ENCODE measurements at places on chromosomes 1 and 21. TPM values are rescaled to one million over a fixed set of nuclear protein-coding genes. Genes with fewer than 3 reads are reported as not detected.

GRCh38 chr1:40717955-40718354 is 26.5 kb downstream of the NFYC start:
- ATAC-seq = no peak

- ATAC-seq = no peak
Measured at GRCh38 chr1:208154040-208154439, 90.1 kb downstream of the PLXNA2 start.

The EXO1 gene
- total RNA-seq = 13.0 TPM

- peak; percentile 34 for ATAC-seq
Measured at GRCh38 chr1:44239961-44240371, 26.7 kb downstream of the DMAP1 start.

The WDTC1 gene
- 40.4 TPM for total RNA-seq

The ZSCAN20 gene
- 10.4 TPM for total RNA-seq

GRCh38 chr1:197339106-197340060 is 71.3 kb downstream of the CRB1 start:
- no peak for ATAC-seq

The IL6R gene
- total RNA-seq = 1.4 TPM

DNA sequence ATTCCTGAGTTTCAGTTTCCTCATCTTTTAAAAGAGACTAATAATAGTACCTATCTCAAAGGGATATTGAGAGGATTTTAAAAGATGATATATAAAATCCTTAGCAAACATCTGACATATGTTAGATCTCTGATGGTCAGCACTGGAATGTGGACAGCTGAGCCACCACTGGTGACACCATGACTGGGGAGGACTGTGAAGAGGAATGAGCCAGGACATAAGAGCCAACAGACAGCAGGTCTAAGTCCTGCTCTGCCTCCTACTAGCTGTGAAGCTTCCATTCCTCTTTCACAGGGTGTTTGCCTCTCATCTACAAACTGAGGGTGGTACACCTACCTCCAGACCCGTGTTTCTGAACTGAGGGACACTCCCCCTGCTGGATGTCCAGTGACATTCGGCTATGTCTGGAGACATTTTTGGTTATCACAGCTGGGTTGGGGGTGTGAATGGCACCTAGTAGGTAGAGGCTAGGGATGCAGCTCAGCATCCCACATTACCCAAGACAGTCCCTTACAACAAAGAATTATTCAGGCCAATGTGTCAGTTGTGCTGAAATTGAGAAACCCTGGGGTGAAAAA is 109.1 kb upstream of the OLIG2 start:
- no peak for ATAC-seq

GRCh38 chr1:221905802-221906201 is 163.9 kb upstream of the DUSP10 start:
- ATAC-seq = no peak
